ENCODE measurements at places on chromosomes 6 and 20.
A peak's percentile ranks its signal among the peaks of the same experiment; 100 is the strongest.

DNA sequence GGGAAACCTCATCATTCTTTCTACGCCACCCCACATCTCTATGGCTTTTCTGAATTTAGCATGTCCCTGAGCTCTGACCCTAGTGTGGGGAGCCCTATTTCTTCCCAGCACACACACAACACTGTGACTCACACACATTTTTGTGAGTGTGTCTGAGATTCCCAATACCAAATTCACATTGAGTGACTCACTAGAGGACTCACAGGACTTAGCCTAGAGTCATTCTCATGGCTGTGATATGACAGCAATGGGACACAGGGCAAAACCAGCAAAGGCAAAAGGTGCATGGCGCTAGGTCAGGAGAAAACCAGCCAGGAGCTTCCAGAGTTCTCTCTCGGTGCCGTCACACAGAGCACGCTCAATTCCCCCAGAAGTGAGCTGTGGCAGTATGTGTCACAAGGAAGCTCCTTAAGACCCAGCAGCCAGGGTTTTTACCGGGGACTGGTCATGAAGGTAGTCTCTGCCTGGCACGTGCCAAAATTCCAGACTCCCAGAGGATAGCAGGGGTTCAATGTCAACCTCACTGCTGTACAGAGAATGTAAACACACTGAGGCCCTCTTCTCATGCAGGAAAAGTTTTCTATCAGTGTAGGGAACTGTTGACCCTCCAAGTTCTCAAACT lies 6.2 kb downstream of the CSTL1 start:
- no peak for DNase-seq

GRCh38 chr6:119079283-119079809 lies 882 bp upstream of the FAM184A start:
- no peak for DNase-seq

GRCh38 chr6:160348223-160349019 lies at the start of gene SLC22A3:
Gene SLC22A3 (plus strand): TSS chr6:160348378. CDS start chr6:160348420, 42 bp downstream.
- DNase-seq = no peak

GRCh38 chr20:63226042-63226943 lies 9.4 kb upstream of the BIRC7 start:
- no peak for DNase-seq

DNA sequence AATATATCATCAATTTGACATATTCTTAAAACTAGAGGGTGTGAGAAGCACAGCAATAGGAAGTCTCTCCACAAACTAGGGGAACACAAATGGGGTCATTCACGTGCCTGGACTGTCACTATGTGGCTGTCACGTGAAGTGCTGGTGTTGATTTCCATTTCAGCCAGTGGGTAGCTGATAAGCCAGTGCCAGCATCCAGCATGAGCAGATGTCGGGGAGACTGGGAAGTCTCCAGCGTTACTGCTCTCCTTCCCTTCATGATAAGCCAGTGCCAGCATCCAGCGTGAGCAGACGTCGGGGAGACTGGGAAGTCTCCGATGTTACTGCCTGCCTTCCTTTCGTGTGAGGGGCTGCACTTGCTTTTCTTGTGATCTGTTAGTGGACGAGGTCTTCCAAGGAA lies 5.6 kb upstream of the SLC17A9 start:
- no peak for DNase-seq

DNA sequence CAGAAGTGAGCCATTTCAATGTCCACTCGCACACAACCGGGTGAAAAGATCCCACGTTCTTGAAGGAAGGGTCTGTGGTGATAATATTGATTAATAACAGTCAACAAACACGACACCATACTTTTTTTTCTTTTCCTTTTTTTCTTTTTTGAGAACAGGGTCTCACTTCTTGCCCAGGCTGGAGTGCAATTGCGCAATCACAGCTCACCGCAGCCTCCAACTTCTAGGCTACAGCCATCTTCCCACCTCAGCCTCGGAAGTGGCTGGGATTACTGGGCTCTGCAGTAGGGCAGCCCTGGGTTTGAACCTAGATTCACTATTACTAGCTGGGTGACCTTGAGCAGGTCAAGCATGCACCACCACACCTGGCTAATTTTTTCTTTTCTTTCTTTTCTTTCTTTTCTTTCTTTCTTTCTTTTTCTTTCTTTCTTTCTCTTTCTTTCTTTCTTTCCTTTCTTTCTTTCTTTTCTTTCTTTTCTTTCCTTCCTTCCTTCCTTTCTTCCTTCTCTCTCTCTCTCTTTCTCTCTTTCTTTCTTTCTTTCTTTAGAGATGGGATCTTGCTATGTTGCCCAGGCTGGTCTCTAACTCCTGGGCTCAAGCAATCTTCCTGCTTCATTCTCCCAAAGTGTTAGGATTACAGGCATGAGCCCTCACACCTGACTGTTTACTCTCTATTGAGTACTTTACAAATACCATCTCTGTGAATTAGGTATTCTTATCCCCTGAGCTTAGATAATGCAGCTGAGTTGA lies 123.9 kb downstream of the SNX5 start:
- no peak for DNase-seq

- DNase-seq = no peak
Measured at GRCh38 chr6:140844167-140844566, 1288.6 kb upstream of the GJE1 start.

DNA sequence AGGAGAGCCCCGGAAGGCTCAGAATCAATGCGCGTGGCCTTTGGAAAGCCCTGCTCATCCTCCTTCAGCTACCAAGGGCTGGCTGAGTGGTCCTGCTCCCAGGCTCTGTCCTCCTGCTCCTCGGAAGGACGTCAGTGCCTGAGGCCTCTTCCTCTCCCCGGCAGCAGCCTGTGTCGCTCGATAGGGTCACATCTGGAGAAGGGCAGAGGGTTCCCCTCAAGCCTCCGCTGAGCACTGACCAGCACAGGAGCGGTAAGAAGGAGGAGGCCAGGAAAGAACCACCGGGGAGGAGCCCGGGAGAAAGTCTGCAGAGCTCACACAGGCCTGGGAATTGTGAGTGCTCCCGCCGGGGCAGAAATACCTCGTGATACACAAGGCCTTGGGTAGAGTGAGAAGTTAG lies 21.2 kb downstream of the KIF25 start:
- DNase-seq = no peak

DNA sequence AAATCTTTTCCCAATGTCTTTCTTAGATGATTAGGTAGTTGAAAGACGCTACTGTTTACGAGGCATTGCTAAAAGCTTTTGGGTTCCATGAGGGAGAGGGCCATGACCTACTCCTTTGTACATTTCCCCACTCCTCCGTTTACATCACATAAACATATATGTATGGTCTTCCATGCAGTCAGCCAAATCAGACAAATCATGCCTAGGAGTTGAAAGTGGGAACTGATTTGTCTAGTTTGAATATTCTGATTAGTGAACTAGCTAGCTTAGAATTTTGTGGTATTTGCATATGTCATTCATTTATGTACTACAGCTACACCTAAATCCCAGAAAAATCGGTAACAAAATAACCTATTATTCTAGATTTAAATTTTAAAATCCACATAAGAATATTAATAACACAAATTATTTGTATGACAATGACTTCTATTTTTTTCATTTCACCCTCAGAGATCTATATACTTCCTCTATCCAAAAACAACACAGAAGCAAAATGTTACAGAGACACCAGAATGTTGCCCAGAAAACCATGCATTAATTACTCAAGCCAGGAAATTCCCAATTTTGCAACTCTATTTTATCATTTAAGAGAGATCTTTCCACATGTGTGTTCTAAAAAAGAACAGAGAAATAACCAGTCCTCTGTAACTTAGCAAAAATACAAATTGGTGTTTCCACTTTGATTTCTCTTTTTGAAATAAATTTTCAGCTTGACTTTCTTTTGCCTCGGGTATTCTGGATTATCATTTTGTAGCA lies 231.9 kb downstream of the LAMA2 start:
- DNase-seq = no peak

DNA sequence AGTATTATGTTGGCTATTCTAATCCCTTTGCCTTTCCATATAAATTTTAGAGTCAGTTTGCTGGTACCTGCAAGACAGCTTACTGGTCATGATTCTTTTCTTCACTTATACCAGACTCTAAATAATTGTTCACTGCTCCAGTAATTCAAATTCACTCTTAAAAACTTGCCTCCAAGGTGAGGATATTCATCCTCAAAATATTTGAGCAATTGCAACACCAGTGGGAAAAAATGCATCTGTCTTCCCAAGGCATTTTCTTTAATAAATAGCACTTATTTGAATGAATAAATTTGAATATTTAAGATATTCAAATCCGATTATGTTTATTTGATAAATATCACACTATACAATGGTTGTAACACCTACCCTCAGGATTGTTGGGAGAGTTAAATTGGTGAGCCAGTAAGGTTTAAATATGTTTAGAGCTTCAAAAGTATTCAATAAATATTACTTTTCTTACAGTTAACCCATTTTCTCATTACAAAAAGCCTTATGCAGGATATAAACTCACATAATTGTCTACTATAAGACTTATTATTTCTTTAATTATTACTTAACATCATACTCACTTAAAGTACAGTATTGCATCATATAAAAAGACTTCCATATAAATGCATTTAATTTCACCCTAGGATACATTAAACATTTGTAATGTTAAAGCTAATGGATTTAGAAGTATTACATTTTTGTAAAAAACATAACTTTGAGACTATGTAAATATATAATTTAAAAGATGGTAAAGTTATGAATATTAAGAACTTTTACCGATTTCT lies 285.6 kb downstream of the SAMD5 start:
- no peak for DNase-seq

DNA sequence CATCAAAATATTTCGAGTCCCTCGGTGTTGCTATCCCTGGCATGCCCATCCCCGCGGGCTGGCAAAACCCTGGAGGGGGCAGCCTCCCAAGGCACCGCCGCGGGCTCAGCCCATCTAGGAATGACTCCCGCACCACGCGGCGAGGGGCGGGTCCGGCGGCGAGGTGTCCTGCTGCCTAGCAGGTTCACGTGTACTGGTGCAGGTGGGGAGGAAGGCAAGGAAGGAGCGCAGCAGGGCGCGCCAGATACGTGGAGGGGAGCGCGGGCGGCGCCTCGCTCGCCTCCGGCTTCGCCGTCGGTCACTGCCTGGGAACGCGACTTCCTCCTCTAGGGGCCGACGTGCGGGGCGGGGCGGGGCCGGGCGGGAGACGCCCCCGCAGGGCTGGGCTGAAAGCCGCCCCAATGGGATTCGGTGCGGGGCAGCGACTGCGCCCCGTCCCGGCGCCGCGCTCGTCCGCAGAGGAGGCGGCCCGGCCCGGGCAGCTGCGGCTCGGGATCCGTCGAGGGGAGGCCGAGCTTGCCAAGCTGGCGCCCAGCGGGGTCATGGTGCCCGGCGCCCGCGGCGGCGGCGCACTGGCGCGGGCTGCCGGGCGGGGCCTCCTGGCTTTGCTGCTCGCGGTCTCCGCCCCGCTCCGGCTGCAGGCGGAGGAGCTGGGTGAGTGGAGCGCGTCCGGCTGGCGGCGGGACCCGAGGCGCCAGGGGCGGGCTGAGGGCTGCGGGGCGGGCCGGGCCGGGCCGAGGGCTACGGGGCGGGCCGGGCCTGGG lies at the start of gene DCBLD1:
TSS of gene DCBLD1 (plus strand) at position 435 of the 764 bp plus-strand sequence. CDS start at position 543, 108 bp downstream.
- DNase-seq = peak; percentile 68

DNA sequence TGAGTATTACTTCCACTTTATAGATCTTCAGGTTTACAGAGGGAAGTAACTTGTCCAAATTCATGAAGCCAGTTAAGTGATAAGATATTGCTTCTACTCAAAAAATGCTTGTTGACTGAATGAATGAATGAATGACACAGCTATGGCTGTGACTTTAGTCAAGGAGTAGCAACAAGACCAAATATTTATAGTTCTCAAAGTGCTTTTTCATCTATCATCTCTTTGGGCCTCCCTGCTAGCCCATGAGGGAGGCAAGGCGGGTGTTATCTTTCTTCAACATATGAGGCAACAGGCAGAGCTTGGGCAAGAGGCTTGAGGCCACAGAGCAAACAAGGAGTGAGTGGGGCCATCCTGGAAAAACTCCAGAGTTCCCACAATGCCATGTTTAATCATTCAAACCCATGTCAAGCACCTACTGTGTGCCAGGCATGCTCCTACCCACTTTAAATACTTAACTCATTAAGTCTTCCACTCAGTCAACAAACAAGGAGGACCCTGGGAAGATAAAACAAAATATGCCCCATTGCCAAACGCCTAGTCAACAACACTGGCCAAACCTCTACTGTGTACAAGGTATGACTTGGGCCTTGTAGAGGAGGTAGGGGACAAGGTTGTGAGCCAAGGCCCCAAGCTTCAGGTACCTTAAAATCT lies 15.9 kb downstream of the BCL2L1 start:
- no peak for DNase-seq

DNA sequence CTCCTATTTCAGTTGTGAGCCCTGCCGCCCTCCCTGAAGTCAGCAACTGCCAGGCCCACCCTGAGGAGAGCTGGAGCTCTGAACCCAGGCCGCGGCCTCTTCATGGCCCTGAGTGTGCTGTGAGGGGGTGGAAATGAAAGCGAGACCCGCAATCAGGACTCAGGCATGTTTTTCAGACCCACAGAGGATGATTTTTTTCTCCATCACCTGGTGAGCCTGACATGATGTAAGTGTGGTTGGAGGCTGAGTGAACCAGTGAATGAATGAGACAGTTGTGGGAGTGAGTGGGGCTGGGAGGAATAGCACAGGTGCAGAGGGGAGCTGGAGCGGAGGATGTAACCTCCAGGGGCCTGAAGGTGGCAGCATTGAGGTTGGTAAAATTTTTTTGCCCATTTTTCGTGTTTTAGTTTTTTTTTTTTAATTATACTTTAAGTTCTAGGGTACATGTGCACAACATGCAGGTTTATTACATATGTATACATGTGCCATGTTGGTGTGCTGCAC lies 18.3 kb downstream of the RAET1L start:
- no peak for DNase-seq

- DNase-seq = no peak
Measured at GRCh38 chr20:17859616-17860232, 108.9 kb downstream of the SNX5 start.

DNA sequence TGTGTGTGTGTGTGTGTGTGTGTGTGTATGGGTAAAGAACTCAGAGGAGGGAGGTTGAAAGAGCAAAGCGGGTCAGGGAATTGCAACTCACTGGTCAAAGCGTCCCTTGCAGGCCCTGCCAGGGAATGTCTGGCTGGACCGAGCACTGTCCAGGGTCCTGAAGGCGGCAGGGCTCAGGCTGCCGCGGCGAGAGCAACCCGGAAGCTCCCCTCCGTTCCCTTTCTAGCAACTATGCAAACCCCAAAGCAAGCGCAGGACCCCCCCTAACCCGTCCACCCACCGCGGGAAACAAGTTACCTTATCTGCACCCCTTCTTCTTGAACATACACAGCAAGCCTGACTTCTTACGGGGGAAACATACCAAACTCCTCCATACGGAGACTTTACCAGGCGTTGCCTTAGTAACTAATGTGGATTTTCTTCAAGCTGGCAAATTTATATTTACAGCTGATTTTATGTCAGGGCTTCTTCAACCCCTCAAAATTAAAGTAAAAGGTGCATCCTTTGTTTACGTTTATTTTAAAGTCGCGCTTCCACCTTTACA lies 538 bp upstream of the GRM1 start:
- peak; percentile 17 for DNase-seq

DNA sequence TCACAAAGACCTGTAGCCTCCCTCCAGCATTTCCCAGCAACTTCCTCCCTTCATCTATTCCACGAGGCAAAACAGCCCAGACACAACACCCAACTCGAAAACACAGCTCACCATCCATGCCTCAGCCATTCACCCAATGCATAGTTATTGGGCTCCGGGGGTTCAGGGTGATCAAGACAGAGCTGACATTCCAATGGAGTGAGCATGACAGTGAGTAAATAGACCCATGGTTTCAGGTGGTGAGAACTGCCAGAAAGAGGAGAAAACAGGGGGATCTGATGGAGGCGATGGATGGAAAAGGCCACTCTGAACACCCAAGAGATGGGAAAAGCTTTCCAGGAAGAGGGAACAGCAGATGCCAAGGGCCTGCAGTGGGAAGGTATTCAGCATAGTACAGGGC lies 5.9 kb downstream of the CASS4 start:
- DNase-seq = no peak
